ENCODE measurements at places on chromosomes 6 and 20. TPM values are rescaled to one million over a fixed set of nuclear protein-coding genes. Genes with fewer than 3 reads are reported as not detected.

Gene HLA-F
- 0.98 TPM for total RNA-seq

Gene PDYN
- total RNA-seq, result 0.63 TPM

Gene TMEM151B
- 21.2 TPM for total RNA-seq

Gene BAG2
- total RNA-seq, result 3.3 TPM

GRCh38 chr20:41230136-41230535 lies 87.4 kb downstream of the ZHX3 start:
- no peak for DNase-seq
- no peaks in the 10 kb centered on the region for H3K27me3 ChIP-seq
- H3K27ac ChIP-seq, result no peak overlapping the region
- no peak overlapping the region for H3K4me3 ChIP-seq
- no peaks in the 10 kb centered on the region for H3K36me3 ChIP-seq
- peaks cover 7% of the 10 kb centered on the region for H3K4me1 ChIP-seq

GRCh38 chr20:24915440-24915839 lies 33.6 kb upstream of the CST7 start:
- DNase-seq, result no peak
- no peak overlapping the region for H3K27ac ChIP-seq
- peaks cover 11% of the 10 kb centered on the region for H3K4me1 ChIP-seq

DNA sequence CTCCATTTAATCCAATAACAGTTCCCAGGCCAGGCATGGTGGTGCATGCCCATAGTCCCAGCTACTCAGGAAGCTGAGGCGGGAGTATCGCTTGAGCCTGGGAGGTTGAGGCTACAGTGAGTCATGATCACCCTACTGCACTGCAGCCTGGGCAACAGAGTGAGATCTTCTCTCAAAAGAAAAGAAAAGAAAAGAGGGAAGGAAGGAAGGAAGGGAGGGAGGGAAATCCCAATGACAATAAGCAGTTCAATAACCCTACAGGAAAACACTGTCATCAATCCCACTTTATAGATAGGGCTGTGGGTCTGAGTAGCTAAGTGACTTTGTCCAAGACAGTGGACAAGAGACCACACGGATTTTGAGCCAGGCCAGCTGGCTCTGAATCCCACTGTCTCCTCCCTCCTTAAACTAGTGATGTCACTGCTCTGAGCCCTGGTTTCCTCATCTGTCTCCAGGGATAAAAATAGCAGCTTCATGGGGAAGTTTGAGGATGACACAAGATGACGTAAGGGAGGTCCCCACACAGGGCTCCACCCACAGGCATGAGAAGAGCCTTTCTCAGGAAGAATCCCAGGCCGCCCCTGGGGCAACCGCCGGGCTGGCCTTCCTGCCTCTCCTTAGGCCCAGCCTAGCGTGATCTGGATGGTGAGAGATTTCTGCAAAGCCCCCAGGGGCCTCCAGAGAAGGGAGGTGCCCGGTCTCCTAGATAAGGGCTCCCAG lies 7.2 kb upstream of the TRIB3 start:
- no peaks in the 10 kb centered on the region for H3K36me3 ChIP-seq
- peaks cover 15% of the 10 kb centered on the region for H3K4me1 ChIP-seq
- no peak overlapping the region for H3K4me3 ChIP-seq
- no peaks in the 10 kb centered on the region for H3K27me3 ChIP-seq

- H3K27me3 ChIP-seq, result no peaks in the 10 kb centered on the region
- H3K4me3 ChIP-seq, result no peak overlapping the region
- H3K4me1 ChIP-seq, result no peaks in the 10 kb centered on the region
- no peaks in the 10 kb centered on the region for H3K36me3 ChIP-seq
- DNase-seq, result no peak
- H3K27ac ChIP-seq, result peak overlapping the region; percentile 87
Measured at GRCh38 chr6:112150363-112150762, 63.0 kb downstream of the FAM229B start.

DNA sequence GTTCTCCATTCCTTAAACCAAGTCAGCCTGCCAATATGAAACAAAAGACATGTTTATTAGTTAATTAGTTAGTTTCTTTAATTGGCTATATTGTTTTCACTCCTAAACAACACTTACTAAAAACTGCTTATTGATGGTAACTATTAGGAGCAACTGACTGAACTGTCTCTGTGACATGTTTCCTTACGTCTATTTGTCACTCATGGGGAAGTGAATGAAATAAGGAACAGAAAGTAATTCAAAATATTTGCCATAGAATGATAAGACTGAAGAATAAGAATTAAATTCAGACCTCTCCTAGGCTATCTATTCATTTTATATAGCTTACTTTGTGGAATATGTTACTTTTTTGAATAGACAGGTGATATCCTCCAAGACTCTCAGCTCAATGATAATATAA lies 217.2 kb downstream of the LAMA2 start:
- H3K36me3 ChIP-seq, result no peaks in the 10 kb centered on the region
- no peak for DNase-seq
- no peak overlapping the region for H3K4me3 ChIP-seq

Data from neural crest cell (in vitro differentiated cells).